ENCODE measurements at places on chromosomes 2 and 18. TPM values are rescaled to one million over a fixed set of nuclear protein-coding genes. Genes with fewer than 3 reads are reported as not detected.

COL3A1 gene
- polyA plus RNA-seq = 0.99 TPM

MSTN gene
- 0.05 TPM for polyA plus RNA-seq

ZNF396 gene
- polyA plus RNA-seq = 0.94 TPM

NYAP2 gene
- polyA plus RNA-seq = 0.01 TPM

RAMP1 gene
- polyA plus RNA-seq = not detected

UPP2 gene
- polyA plus RNA-seq = not detected

TLX2 gene
- polyA plus RNA-seq = 0.58 TPM

UGT1A4 gene
- polyA plus RNA-seq = 0.05 TPM

TFCP2L1 gene
- polyA plus RNA-seq = 1.3 TPM

FBXO36 gene
- polyA plus RNA-seq = 2.0 TPM

RSAD2 gene
- polyA plus RNA-seq = not detected

CCBE1 gene
- polyA plus RNA-seq = 9.9 TPM

FNDC4 gene
- 2.3 TPM for polyA plus RNA-seq

STEAP3 gene
- polyA plus RNA-seq = 30.8 TPM

ABHD1 gene
- polyA plus RNA-seq = 1.0 TPM

YPEL5 gene
- 45.6 TPM for polyA plus RNA-seq

ANKRD53 gene
- polyA plus RNA-seq = not detected

STPG4 gene
- 0.14 TPM for polyA plus RNA-seq
